ENCODE measurements at places on chromosomes 12 and 14.

- DNase-seq: no peak
These were observed 23.0 kb downstream of the ZNF410 start for GRCh38 chr14:73909681-73910080.

DNA sequence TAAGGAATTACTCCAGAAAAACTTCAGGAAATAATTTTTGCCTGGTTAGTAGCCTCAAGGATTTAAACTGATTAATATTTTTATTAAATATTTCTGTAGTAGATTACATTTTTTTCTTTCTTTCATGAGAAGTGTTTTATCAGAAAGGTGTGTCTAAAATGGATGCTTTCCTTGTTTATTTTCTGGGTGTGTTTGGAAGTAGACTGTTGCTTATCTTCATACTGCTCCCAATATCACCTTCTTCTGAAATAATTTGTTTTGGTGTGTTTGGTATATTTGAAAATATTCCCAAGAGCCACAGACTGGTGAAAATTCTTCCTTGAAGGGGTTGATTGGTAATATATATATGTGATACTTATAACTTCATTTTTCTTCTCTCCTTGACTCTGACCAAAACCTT is 10.1 kb upstream of the REP15 start:
- DNase-seq: no peak

GRCh38 chr14:96049932-96050331 is 10.8 kb downstream of the C14orf132 start:
- no peak for DNase-seq

GRCh38 chr12:4144676-4145075 is 128.9 kb upstream of the CCND2 start:
- DNase-seq: no peak

- DNase-seq: no peak
These were observed 116.6 kb downstream of the BCL11B start for GRCh38 chr14:99155173-99156089.

DNA sequence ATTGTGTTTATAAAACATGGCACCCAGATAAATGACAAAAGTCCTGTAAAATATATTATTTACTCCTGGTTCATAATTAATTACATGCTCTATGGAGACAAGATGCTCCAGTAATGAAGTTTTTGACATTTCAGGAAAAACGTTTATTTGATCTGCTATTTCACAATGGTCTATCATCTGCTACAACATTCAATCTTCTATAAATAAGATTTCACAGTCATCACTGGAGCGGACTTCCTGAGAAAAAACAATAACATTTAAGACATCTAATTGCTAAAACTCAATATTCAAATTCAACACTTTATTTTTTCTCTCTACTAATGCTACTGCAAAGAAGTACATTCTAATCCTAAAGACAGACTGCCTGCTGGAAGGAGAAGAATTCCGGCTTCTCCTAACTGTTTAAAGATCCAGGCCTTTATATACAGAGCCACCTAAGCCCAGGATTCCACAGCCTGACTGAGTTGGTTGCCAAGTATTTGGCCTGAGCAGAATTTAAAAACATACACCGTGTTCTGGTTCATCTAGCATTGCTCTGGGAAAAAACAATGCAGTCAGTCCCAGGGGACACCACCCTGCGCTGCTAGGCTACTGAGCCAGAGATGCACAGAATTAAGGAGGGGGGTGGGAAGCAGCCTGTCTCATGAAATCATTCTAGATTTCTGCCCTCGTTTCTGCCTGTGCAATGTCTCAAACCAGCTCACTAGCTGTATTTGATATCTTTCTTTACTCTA is 58.0 kb downstream of the TMTC1 start:
- DNase-seq: peak; percentile 47

GRCh38 chr14:44778604-44779003 is 183.1 kb downstream of the KLHL28 start:
- peak; percentile 49 for DNase-seq

- DNase-seq: no peak
These were observed 90.2 kb downstream of the KSR2 start for GRCh38 chr12:117878605-117879004.

GRCh38 chr12:103821773-103822172 is 19.3 kb downstream of the NT5DC3 start:
- DNase-seq: peak; percentile 50

- DNase-seq: peak; percentile 33
These were observed 151.4 kb upstream of the AVPR1A start for GRCh38 chr12:63302269-63302940.

Data from fibroblast of skin of back (primary cell).